Activated CD8-positive, alpha-beta T cell treated with anti-CD3 and anti-CD28 coated beads for 36 hours (primary cell): ENCODE measurements at places on chromosomes 1 and 21.

- DNase-seq, result no peak
Measured at GRCh38 chr1:185767508-185768120, 33.4 kb downstream of the HMCN1 start.

GRCh38 chr1:205512059-205513045, 7.9 kb downstream of the CDK18 start:
- DNase-seq, result peak; percentile 11

DNA sequence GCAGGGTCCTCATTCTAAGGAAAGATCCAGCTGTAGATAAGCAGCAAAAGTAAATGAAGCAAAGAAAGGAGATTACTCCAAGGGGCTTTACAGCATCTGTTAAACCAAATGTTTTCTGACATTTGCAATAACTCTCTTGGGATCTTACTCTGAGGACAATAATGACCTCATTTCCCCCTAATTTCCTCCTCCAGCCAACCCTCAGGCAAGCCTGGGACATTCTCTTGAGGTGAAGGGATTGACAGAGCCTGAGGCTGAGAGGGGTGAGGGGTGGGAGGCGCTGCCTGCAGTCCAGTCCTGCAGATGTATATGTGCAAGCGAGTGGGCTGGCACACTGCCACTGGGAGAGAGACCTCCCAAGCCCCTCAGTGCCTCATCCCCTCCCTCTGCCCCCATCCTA, 40.5 kb upstream of the NEK2 start:
- no peak for DNase-seq

DNA sequence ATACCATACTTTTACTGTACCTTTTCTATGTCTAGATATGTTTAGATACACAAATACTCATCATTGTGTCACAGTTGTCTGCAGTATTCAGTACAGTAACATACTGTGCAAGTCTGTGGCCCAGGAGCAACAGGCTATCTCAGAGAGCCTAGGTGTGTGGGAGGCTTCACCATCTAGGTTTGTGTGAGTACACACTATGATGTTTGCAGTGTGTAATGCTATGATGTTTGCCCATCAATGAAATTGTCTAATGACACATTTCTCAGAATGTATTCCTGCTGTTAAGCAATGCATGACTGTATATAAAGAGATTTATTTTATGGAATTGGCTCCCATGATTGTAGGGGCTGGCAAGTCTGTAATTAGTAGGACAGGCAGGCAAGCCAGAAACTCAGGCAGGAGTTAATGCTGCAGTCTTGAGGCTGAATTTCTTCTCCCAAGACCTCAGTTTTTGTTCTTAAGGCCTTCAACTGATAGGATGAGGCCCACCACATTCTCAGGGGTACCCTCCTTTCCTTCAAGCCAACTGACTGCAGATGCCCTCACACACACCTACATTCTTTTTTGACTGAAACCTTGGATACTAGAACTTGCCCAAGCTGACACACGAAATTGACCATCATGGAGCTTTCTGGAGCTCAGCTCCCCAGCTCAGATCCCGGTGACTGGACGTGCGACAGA, 7.7 kb upstream of the AGTRAP start:
- DNase-seq, result no peak

- no peak for DNase-seq
Measured at GRCh38 chr1:201371276-201371675, 6.2 kb downstream of the TNNT2 start.

DNA sequence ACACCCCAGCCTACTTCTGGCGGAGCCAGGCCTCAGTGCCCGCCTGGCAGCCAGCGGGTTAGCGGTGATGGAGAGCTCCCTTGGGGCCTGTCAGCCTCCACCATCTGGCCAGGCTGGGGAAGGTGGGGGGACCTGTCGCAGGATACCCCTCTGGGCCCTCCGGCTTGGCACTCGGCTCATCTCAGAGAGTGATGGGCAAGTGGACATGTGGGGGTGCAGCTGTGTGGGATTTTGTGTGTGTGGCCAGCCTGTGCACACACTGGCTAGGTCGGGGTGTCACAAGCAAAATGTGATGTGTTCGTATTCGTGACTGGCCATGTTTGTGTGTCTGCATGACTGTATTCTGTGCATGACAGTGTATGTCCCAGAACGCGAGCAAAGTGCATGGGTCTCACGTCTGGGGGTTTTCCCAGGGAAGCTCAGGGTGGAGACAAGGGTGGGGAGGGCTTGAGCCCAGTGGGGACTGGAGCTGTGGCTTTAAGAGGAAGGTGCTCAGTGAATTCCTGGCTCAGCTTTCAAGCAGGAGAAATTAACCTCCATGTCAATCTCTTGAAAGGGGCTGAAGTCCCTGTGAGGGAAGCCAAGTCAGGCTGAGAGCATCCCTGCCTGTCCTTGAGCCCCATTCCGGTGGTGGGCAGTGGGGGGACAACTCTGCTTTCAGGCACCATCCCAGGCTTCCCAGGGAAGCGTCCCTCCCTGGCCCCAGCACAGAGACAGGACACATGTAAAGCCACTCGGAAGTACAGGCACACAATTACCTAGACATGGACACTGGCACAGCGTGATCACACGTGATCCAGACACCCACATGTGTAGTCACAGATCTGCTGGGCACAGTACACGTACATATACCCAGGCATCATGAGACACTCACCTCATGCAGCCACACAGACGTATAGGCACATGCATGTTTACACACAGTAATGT, 21.1 kb upstream of the ADGRB2 start:
- no peak for DNase-seq

DNA sequence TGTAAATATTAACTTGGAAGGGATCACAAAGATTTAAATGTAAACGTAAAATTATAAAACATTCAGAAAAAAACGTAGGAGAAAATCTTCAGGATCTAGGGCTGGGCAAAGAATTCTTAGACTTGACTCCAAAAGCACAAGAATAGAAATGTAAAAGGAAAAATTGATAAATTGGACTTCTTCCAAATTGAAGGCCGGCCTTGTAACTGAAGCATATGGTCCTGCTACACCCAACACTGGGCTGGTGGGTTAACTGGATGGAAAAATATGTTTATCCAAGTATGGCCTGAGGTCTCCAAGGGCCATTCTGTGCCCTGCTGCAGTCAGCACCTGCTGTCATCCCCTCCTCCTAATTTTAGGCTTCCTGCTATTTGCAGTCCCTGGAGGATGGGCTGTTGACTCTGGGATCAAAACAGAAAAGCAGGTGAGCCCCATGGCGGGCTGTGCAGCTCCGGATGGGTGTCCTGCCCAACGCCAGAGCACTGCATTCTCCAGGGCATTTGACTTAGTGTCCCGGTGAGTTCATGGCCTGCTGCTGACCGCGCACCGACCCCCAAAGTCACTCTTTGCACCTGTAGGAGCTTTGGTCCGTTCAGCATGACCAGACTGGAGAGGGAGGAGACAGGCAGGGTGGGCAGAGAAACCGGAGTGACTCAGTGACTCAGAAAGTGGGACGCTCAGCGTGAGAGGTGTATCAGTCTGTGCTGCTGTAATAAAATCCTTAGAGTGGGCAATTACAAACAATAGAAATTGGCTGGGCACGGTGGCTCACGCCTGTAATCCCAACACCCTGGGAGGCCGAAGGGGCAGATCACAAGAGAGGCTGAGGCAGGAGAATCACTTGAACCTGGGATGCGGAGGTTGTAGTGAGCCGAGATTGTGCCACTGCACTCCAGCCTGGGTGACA, 6.1 kb upstream of the AIRE start:
- no peak for DNase-seq

GRCh38 chr1:95183952-95184351, 50.1 kb upstream of the RWDD3 start:
- DNase-seq, result no peak

DNA sequence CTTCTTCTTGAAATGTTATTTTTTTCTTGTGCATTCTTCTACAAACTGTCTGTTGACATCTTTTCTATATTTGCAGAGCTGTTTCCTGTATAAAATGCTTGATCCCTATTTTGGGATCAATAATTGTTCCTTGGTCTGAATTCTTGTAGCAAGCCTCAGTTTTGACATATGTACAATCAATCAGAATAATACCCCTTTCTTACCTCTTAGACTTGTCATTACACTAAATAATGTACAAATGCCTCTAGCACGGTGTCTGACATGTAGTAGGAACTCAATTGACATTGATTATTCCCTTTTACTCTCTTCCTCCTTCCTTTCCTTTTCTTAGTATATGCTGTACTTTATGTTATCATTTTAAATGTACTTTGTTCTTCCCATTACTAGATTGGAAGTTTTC, 25.2 kb downstream of the RWDD3 start:
- no peak for DNase-seq

- peak; percentile 57 for DNase-seq
Measured at GRCh38 chr1:9539829-9540550, 725 bp downstream of the SLC25A33 start.
